GM18507 (cell line): ENCODE measurements at places on chromosomes 7 and 10.
A peak's percentile ranks its signal among the peaks of the same experiment; 100 is the strongest.

DNA sequence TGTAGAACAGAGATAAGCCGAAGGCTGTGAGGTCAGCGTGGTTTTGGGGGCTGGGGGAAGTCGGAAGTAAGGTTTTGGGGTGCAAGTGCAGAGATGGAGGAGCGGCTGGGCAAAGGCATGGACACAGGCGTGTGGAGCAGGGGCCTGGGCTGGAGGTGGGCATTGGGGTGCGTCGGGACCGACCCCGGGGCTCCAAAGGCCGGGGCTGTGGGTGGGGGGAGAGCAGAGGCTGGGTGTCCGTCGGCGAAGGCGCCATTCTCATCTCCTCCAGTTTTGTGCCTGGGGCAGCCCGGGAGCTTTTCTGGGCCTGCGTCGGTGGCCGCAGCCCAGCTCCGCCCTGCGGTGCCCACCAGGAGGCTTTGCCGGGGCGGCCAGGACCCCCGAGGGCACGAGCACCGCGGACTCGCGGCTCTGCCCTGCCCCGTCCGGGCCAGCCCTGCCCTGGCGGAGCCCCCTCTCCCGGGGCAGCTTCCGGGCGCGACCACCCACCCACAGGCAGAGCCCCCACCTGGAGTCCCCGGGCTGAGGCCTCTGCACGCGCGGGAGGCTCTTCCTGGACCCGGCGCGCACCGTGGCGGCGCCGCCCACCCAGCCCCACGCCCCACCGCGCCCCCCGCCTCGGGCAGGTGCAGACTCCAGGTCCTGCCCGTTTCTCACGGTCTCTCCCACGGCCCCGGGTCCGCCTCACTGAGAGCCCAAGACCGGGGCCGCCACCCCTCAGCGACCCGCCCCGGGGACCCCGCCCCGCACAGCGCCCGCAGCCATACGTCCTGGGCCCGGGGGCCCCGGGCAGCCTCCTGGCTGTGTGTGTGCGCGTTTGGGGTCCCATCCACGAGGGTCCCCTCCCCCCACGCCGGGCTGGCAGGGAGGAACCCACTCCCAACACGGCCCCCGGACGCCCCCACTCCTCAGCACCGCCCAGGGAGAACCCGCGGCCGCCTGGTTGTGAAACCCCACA lies 7.7 kb upstream of the SCART1 start:
- DNase-seq: no peak

- DNase-seq: no peak
These were observed 124.3 kb downstream of the CUX1 start for GRCh38 chr7:101941481-101942383.

- DNase-seq: no peak
These were observed 64.6 kb upstream of the LRRN3 start for GRCh38 chr7:111026343-111026742.

DNA sequence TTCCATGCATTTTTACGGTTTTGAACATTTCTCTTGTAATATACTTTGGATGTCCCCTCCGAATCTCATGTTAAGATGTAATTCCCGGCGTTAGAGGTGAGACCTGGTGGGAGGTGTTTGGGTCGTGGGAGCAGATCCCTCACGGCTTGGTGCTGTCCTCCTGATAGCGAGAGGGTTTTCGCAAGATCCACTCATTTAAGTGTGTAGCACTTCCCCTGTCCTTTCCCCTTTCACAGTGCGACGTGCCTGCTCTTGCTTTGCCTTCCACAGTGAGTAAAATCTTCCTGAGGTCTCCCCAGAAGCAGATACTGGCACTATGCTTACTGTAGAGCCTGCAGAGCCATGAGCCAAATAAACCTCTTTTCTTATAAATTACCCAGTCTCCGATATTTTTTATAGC lies 6.6 kb downstream of the GPR141 start:
- no peak for DNase-seq

DNA sequence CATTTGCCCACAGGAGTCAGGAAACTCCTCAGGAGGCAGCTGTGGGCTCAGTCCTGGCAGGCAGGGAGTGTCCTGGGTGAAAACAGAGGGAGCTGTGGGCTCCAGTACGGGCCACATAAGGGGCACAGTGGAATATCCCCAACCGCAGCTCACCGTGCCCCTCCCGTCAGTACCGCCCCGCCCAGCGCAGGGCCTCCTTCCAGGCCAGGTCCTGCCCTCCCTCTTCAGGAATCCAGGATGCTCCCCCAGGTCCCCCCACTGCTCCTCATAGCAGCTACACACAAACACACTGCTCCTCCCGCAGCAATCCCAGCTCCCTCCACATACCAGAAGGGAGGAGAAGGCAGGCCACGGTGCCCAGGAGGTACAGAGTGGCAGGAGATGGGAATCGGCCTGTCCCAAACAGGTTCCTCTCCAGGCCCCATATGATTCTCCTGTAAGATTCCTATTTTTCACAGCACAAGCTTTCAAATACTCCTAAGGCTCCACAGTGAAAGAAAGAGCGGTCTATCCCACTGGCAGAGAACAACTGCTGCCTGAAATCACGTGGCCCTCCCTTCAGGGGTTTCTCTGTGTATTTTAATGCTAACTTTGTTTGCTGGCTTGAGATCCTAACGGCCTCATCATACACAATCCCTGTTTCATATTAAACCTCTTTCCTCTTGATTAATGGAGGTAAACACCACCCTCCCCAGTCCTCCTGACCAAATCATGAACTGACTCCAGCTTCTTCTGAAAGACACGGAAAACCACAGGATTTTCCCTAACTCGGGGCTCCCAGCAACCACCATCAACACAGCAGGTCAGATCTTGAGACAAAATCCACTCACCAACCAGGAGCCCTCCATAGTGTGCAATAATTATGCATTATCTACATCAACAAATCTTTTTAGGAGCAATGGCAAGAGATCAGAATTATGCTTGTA lies 178.7 kb downstream of the TNS3 start:
- no peak for DNase-seq

GRCh38 chr7:45701701-45702510 lies 127.7 kb downstream of the ADCY1 start:
- DNase-seq: no peak

- no peak for DNase-seq
These were observed 292.5 kb downstream of the GALNT17 start for GRCh38 chr7:71424166-71425035.

- peak; percentile 18 for DNase-seq
These were observed 80.2 kb upstream of the MSRB2 start for GRCh38 chr10:23015021-23015707.

- no peak for DNase-seq
These were observed 136.9 kb upstream of the CDK6 start for GRCh38 chr7:92973293-92973731.

- DNase-seq: no peak
These were observed 156.0 kb downstream of the ZNF33B start for GRCh38 chr10:42482411-42482810.

DNA sequence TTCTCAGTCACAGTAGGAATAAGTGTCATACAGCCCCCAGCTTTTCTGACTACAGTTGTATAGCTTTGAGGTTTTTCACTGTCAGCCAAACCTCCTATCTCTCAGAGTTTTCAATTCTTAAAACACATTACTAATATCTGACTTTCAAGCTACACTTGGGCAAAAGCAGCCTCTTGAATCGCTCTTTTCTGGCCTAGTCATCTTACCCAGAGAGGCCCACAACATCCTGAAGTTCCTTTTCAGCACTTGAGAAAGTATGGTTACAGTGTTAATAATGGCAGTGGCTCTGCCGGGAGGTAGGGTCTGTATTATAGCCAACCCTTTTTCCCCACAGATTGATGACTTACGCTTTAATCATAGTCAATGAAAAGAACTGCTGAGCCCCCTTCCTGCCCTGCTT lies 181.0 kb downstream of the LRRC4 start:
- DNase-seq: no peak

GRCh38 chr7:27435461-27435860 lies 192.9 kb downstream of the EVX1 start:
- no peak for DNase-seq

GRCh38 chr10:65765006-65765541 lies 1160.8 kb upstream of the LRRTM3 start:
- no peak for DNase-seq

- DNase-seq: no peak
These were observed 6.5 kb downstream of the MNX1 start for GRCh38 chr7:157003756-157004520.

DNA sequence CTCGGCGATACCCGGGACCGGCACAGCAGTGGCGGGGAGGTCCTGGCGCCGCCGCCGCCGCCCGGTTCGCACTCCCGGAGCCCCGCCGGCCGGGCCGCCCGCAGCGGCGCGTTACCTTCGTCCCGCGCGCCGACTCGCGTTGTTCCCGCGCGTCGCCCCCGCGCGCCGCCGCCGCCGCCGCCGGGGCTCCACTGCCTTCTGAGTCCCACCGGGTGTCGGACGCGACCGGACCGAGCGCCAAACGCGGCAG lies at the start of gene EZH2:
TSS of gene EZH2 (minus strand) at position 243 of the 250 bp plus-strand sequence. CDS start 36,993 bp downstream, outside the sequence.
- no peak for DNase-seq

DNA sequence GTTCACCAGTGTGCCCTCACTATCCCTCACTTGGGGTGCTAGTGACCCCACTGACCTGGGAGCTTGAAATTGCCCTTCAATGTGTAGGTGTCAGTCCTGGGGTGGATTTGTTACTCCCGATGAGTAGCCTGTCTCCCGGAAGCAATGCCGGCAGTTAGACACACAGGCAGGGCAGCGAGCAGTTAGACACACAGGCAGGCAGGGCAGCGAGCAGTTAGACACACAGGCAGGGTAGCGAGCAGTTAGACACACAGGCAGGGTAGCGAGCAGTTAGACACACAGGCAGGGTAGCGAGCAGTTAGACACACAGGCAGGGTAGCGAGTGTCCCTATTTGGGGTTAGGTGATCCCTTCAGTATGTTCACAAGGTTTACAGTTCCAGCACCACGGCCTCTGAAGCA lies 44.0 kb downstream of the VWA2 start:
- DNase-seq: no peak

GRCh38 chr7:36690041-36690440 lies 34.3 kb downstream of the AOAH start:
- DNase-seq: no peak

DNA sequence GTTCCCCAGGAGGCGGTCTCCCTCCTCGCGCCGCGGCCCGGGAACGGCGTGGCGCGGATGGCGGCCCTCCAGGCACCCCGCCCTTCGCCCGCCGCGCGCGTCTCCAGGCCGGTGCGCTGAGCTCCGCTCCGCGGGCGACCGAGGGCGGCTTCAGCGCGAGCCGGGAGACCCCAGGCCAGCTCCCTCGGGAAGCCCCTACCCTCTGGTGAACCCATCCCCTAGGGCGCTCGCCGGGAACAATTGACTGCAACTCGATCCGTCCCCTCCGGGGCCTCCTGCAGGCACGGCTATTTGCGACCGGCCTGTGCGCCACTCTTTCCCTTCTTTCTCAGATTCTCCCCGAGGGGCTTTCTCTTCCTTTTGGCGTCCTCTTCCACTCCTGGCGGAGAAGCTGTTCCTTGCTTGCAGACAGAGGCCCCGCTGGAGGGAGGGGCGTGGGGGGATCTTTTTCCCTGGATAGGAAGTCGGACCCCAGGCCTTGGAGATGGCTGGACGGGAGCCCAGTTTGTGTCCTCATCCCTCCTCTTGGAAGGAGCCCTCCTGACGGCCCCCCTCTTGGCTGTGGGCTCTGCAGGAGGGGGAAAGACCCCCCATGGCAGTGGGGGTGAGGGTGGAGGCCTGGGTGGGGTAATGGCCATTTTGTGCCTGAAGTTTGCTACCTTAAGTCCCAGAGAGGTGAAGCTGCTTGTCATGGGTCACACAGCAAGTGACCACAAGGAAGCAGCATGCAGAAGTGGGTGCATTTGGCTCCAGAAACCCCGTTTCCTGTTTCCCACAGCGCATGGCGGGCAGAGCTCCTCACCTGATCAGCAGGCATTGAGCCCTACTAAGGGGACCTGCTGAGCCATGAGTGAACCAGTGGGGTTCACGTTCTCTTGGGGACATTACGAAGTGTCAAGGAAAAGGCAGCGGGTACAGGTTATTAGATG lies 171.2 kb upstream of the TNRC18 start:
- no peak for DNase-seq

GRCh38 chr7:133481676-133482075 lies 228.8 kb downstream of the EXOC4 start:
- no peak for DNase-seq

DNA sequence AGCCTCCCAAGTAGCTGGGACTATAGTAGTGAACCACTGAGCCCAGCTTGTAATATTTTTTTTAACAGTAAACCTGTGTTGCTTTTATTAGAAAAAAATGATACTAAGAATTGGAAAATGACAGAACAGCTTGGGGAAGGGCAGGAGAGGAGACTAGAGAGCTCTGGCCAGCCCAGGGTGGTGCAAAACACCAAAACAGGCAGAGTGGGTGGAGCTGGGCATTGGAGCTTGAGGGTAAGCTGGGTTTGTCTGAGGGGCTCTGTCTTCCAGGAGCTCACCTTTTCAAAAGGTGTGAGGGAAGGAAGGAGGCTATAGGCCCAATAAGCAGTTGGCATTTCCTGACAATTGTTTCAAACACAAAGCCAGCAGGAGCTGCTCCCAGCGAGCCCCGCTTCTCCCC lies 75.2 kb upstream of the DUSP5 start:
- DNase-seq: no peak

DNA sequence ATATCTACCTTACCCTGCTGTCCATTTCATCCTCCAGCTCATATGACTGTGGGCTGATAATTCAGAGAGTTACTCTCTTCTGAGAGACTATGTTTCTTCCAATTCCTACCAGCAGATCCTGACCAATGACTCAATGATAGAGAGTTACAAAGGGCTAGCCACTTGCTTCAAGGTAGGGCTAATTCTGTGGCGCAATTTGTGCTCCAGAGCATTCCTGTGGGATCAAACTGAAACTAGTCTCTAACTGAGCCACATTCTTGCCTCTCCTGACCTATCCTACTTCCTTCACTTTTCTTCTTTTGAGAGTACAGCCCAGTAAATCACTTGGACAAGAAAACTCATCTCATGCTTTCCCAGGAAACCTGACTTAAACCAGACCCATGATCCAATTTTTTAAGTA lies 17.9 kb upstream of the ASZ1 start:
- no peak for DNase-seq

- no peak for DNase-seq
These were observed 42.3 kb downstream of the UNCX start for GRCh38 chr7:1274876-1275375.

DNA sequence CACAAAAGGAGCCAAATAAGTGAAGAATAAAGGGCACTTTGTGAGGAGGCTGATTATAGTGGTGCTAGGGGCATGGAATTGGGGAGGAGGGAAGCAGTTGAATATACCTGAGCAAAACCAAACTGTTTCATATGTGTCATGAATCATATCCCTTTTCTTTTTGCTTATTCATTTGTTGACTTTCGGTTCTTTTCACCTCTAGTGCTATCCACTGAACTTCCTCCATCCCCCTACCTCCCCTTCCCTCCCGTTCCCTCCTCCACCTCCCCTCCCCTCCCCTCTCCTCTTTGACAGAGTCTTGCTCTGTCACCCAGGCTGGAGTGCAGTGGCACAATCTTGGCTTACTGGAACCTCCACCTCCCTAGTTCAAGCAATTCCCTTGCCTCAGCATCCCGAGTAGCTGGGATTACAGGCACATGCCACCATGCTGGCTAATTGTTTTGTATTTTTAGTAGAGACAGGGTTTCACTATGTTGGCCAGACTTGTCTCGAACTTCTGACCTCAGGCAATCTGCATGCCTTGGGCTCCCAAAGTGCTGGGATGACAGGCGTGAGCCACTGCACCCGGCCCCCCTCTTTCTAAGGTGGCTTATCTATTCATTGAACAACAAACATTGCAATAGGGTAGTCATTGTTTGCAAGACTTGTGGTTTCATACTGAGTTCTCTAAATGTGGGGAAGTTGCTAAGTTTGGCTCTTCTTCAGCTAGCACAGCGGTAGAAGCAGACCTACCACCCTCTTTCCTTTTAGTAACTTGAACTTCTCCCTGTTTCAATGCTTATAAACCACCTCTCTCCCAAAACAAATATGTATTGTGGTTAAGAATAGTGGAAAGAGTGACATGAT lies 150.4 kb upstream of the PRPS1L1 start:
- DNase-seq: peak; percentile 23

GRCh38 chr10:13660551-13660920 lies 73.8 kb downstream of the PRPF18 start:
- DNase-seq: no peak
